CD4-positive, alpha-beta T cell treated with Interleukin-10 for 1 hour (primary cell): ENCODE measurements at places on chromosomes 5 and 9.

DNA sequence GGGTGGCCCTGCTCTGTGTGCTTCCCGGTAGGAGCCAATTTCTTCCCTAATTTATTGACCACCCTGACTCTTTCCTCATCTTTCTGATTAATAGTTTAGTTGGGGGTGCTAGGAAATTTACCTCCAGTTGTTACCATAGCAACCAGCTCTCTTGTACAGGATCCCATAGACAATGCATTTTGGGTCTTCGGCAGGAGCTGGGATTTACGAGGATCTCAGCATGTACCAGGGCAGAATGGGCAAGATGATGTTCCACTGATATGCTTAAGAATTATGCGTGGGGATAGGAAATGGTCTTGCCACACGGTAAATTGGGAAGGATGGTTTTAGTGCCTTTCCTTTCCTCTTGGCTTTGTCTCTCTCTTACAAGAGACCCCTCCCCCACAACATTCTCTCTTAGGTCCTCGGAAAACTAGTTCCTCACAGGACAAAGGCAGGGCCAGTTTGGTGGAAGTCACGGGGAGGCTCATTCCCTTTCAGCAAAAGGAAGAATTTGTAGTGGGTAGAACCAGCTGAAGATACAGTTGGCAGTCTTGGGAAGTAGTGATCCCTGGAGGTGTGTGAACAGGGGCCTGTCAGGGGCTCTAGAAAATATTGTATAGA lies 133.4 kb upstream of the SHB start:
- no peak for DNase-seq

DNA sequence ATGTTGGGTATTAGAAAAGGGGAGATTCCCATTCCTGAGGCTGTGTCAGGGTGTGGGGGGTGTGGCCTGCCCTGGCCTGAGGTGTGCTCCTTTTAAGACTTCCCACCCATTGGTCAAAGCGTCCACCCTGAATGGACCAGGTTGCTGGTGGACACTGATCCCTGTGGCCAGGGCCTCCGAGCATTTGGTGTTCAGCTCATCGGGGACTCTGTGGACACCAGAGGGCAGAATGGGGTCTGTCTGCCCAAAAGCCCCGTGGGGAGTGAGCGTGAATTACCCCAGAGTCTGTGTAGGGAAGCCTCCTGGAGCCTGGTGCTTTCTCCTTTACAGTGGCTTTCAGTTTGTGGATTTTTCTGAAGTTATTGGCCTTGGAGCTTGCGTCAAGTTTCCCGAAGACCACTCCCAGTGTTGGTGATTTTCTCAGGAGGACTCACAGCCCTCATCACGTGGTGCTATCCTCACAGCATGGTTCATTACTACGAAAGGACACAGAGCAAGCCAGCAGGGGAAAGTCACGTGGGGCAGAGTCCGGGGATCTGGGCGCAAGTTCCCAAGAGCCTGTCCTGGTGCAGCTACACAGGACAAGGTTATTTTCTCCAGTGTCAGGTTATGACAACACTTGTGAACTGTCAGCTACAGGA lies 55.5 kb downstream of the TENT4A start:
- no peak for DNase-seq

DNA sequence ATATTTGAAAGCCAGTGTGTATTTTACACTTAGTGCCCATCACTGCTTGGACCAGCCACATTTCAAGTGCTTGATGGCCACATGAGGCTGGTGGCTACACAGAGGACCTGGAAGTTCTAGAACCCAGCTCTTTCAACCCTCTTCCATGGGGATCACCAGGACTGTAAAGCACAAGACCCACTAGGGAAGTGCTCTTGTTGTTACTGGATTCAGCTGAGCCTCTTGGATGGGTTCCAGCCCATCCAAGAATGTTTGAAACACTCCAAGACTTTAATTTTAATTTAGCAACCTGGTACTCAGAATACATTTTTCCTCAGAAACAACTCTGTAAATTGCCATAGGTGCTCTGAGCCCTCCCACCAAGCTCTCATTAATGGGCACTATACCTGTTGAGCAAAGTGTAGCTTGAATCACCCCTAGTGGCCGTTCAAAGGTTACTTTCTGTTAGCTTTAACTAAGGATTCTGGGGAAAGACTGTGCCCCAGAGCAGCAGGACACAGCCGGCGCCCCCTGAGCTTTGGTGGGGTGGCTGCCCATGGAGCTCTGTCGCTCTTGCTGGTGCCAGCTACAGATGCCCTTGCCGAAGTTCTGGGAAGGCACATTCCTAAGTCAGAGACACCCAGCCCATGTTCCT lies 212.4 kb downstream of the HSD17B3 start:
- DNase-seq = no peak

DNA sequence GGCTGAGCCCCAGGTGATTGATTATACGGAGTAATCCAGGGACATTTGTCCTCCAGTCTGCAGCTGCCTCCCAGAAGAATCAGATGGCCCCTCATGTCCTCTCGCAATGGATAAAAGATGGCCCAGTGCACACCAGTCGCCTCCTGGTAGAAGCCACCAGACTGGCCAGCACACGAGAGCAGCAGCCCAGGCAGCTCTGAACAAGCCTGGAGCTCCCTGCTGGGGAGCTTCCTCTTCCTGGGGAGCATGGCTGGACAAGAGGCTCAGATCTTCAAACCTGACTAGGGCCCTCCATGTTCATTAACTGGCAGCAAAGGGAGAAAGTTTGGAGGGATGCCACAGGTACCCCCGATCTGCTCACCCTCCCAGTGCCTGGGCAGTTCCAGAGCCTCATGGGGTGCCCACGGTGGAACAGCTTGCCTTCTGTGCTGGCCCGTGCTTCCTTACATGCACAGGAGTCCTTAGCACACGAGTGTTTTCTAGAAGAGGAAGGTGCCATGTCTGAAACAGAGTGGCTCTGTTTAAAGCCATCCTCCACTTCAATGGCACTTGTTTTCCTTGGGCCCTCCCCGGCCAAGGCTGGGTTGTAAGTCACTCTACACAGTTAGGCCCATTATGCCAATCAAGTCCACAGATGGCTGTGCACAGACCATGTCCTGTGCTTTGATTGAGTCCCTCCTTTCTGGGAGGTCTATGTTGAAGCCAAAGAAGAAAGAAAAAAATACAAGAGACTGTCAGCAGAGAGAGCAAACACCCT lies 75.6 kb downstream of the PRRT1B start:
- DNase-seq = no peak

DNA sequence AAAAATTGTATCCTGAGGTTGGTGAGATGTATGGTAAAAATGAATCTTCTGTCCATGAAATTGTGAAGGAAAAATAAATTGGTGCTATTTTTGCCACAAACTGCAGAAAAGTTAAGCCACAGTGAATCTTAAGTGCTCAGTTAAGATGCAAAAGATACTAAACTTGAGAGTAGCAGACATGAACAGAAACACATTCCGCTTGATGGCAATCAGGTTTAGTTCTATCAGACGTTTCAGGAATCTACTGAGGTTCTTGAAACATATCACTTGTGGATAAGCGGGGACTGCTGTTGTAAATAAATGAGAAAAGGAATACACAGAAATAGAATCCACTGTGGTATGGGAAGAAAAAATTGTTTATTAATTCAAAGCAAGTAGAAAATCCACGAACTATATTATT lies 311.2 kb upstream of the PRR16 start:
- DNase-seq = no peak

- no peak for DNase-seq
Observed at GRCh38 chr9:137232101-137232500, 1.4 kb downstream of the SLC34A3 start.

- peak; percentile 37 for DNase-seq
Observed at GRCh38 chr9:35726931-35727330, 5.1 kb downstream of the TLN1 start.

DNA sequence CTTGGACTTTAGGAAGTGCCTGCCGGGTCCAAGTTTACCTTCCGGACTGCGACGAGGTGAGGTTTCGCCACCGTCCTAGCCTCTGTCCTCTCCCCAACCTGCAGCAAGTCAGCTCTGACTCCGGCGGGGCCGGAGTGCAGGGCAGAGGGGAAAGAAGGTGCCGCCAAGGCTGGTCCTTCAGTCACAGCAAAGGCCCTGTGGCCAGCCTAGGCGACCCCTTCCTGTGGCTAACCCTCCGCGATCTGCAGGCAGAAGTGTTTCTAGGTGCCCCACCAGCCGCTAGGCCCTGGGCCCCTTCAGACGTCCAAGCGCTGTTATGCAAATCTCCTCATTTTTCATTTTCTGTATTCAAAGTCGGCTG lies 11.1 kb upstream of the NKX2-5 start:
- DNase-seq = no peak

DNA sequence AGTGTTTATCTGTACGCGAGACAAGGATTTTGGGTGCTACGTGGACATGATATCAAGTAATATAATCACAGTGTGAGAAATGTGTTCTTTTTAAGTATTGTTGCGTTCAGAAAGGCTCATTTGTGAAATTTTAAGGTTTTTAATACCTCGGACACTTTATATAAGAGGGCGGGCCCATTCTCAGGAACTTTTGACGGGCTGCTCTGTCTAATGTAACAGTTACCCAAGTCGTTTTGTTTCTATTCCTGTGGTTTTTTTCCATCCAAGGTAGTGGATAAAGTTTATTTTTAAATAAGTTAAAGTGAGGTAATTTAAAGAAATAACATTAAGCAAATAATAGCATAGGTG lies 525 bp downstream of the SRP19 start:
- peak; percentile 10 for DNase-seq

GRCh38 chr5:149362541-149362940 lies 4.7 kb downstream of the PCYOX1L start:
- DNase-seq = no peak

- no peak for DNase-seq
Observed at GRCh38 chr5:110475529-110475928, 250.9 kb downstream of the TMEM232 start.

DNA sequence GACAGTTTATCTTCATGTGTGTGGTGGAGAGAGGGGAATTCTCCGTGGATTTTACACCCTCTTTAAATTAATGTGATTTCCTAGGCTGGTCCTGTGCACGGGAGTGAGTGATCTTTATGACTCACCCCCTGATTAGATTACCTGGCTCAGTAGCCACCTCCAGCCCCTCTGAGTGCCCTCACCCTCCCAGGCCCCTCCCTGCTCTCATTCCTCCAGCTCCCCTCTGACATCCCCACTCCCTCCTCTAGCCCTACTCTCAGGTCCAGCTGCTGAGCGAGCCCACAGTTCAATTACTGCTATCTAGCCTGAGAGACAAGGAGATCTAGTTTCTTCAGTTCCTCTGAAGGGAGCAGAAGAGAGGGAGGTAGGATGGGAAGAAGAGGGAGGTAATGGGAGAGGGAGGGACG lies 61.8 kb upstream of the ARAP3 start:
- no peak for DNase-seq

DNA sequence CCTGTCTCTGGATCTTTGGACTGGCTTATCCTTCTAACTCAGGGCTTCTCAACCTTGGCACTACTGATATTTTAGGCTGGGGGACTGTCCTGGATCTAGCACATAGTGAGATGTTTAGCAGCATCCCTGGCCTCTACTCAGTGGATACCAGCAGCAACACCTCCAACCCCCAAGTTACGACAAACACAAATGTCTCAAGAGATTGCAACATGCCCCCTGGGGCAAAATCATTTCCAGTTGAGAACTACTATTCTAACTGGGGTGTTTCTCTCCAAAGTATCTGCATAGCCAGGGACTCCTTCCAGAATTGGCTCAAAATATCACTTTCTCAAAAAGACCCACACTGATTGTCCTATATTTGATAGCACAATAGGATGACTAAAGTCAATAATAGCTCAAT lies 7.2 kb upstream of the TLR4 start:
- no peak for DNase-seq

- no peak for DNase-seq
Observed at GRCh38 chr5:135596157-135596763, 17.5 kb upstream of the CXCL14 start.

GRCh38 chr9:82090046-82090445 lies 101.5 kb downstream of the SPATA31D1 start:
- DNase-seq = no peak

GRCh38 chr5:143206196-143207053 lies 197.1 kb downstream of the NR3C1 start:
- DNase-seq = no peak

GRCh38 chr9:33468215-33468730 lies 5.5 kb downstream of the NOL6 start:
- DNase-seq = no peak

DNA sequence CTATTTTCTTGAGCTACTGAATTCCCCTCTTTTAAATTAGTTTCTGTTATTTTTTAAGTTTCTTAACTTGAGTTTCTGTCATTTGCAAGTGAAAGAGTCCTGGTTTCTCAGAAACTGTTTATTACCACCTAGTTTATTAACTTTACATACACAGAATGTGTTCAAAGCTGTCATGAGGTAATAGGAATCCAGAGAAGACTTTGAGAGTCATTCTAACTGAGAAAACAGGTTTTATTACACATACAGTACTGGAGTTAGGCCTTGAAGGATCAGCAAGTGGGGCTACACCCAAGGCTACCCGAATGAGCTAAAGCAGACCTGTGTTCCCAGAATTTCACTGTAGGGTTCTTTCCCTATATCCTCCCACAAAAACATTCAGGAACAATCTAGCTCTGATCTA lies 33.1 kb downstream of the FAM114A2 start:
- no peak for DNase-seq

DNA sequence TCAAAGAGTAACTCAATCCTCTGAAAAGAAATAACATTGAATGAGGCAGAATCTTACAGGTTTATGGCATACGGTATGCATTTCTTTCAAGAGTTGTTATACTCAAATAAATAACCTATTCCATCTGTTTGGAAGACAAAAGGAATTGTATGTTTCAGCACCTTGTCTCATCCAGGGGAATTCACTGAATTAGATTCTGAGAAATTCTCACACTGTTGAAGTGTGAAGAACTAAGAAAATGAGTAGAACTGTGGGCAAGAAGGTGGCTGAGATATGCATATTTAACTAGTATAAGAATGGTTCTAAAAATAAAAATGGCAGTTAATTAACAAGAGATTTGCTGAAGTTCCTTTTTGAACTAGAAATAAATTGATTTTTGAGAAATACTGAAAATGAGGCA lies 279.3 kb upstream of the DAP start:
- DNase-seq = no peak

DNA sequence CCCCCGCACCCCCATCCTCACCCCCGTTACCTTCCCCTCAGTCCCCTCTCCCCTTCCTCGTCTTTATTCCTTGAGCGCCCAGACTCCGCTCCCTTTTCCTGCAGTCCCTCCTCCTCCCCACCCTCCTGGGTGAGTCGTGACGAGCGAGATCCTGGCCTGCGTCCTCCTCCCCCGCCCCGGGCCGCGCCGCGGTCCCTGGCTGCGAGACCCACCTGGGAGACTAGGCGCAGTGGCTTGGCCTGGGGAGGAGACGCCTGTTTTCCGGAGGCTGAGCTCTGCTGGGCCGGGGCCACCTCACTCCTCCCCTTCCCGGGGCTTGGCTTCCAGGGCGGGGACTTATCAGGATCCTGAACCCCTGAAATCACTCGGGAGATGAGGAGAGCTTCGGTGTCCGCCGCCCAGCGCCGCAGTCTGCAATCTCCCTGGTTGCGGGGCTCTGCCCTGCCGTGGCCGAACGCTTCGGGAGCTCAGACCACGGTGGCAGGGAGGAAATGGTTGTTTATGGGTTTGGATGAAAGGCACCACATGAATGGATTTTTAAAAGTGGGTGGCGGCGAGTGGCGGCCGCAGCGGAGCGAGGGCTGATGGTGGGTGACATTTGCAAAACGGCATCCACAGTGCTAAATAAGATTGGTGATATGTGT lies 984 bp downstream of the STXBP1 start:
- DNase-seq = peak; percentile 40

GRCh38 chr5:179776411-179776938 lies 17.3 kb upstream of the LTC4S start:
- DNase-seq = no peak
